ENCODE measurements at places on chromosomes 16 and 17.

DNA sequence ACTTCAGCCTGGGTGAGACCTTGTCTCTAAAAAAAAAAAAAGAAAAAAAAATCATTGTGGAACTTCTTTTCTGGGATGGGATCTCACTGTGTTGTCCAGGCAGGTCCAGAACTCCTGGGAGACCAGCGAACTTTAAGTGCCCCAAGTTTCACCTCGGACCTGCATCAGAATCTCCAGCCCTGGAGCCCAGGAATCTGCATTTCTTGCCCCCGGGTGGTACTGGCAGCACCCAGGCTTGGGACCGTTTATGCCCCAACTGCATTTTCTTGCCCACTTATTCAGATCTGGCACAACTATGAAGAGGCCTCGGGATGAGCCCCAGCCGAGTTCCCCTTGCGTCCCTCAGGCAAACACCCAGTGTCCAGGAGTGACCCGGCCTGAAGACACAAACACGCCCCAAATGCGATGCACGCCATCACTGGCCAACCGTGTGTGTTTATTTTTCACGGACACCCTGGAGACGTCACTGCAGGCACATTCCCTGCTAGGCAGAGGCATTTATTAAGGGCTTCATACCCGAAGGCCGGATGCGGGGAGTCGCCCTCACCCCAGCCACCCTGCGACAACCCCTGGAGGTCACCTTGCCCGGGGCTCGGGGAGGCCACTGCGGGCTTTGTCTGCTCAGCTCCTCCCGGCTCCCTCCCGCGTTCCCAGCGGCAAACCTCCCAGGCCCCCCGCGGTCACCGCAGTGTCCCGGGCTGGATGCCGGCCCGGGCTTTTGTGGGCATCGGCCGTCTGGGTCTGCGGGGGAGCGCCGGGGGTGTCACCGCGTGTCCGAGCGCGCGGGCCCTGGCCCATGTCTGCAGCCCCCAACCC is 684 bp upstream of the SPIRE2 start:
- DNase-seq: no peak

DNA sequence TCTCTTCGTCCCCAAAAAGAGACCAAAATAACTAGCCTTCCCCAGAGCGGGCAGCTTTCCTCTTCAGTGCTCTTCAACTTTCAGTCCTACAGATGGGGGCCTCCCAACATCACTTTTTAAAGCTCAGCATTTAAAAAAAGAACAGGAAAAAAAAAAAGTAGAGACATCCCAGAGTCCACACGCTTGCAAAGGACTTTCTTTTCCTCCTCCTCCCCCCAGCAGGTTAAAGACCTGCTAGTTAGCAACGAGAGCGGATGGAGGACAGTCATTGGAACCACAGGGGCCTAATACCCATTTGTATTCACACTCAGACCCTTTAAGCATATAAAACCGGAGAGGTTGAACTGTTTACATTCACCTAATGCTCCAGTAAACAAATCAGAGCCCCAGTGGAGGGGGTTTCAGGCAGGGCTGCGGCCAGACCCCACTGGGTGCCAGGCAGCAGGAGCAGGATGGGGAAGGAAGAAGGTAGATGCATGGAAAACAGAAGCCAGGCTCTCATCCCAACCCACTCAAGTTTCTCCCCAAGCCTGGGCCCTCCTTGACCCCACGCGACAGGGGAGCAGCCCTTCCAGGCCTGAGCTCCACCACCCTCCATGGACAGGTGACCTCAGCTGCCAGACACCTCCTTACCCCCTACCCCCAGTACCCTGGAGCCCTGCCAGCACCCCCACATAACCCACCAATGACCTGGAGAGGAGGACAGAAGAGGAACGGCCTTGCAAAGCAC is 15.2 kb downstream of the ZFHX3 start:
- DNase-seq: no peak

DNA sequence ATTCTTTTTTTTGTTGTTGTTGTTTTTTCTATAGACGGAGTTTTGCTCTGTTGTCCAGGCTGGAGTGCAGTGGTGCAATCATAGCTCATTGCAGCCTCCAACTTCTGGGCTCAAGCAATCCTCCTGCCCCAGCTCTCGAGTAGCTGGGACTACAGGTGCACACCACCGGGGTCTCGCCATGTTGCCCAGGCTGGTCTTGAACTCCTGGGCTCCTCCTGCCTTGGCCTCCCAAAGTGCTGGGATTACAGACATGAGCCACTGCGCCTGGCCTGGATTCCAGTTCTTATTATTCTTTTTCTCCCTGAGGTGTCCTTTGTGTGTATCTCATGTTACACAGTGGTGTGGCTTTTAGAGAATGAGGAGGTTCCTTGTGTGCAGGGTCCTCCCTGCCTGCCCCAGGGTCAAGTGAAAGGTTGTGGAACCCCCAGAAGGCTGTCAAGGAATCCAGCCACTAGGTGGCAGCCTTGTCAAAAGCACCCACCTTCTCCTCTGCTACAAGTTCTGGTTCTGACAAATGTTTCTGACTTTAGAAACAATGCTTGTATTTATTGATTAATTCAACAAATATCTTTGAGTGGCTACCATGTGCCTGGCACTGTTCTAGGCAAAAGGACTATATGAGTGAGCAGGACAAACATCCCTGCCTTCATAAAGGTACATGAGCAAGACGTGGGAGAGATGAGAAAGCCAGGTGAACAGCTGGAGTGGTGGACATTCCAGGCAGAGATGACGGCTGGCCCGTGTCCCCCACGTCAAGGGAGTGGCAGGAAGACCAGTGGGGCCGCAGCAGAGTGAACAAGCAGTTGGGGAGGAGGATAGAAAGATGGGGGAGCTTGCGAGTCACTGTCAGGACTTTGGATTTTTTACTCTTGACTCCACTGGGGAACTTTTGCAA is 112.4 kb downstream of the SPECC1 start:
- DNase-seq: peak; percentile 75

- no peak for DNase-seq
Observed at GRCh38 chr16:20647736-20648135, 49.7 kb downstream of the ACSM1 start.

DNA sequence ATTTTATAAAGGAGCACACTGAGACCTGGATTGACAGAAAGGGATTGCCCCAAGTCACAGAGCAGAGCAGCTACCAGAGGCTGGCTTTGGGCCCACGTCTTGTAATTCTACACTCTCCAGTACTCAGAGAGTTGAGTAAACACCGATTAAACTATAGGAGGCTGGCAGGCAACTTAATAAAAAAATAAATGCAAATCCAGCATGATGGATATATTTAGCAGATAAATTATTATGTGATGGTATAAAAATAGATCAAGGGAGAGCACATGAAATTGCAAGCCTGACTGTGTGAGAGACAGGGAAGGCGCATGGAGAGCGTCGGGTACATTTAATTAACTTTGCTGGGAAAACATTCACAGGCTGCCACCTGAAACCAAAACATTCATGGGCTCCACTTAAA is 87.7 kb upstream of the CCL2 start:
- peak; percentile 86 for DNase-seq

GRCh38 chr17:42118126-42118510 is 3.0 kb downstream of the KAT2A start:
- no peak for DNase-seq

- DNase-seq: no peak
Observed at GRCh38 chr17:18856570-18856915, 1.4 kb upstream of the PRPSAP2 start.

- no peak for DNase-seq
Observed at GRCh38 chr16:75401691-75402090, 31.6 kb downstream of the CFDP1 start.

DNA sequence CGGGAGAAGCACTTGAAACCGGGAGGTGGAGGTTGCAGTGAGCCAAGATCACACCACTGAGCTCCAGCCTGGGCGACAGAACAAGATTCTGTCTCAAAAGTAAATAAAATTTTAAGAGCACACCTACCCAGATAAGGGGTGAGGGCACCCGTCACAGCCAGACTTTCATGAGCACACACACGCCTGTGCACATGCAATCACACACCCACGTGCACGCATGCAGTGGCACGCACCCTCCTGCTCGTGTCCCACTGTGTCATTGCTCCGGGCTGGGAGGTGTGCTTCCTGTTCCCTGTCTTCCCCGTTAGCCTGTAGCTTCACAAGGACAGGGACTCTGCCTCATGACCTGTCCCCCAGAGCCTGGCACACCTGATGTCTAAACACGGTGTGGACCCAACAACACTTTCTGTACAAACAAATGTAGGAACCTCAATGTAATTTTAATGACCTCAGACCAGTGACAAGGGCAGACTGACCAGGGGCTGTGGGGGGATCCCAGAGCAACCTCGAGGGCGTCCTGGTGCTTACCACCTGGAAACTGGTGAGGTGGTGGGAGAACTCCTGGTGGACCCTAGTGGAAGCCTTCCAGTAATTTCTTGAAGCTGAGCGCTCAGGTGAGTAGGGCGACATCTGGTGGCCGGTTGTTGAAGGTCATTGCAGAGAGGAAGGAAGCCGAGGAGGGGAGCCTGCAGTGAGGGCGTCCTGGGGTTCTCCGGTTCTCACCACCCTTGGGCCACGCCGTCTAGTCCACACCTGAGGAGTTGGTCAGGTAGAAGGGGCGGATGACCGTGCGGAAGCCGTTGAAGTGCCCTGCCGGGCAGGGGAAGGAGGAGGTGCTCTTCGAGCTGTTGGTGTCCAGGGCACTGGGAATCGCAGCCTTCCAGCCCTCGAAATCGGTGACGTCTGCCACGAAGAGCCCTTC is 8.6 kb downstream of the LGALS3BP start:
- peak; percentile 53 for DNase-seq

- DNase-seq: no peak
Observed at GRCh38 chr17:78748730-78749317, 33.2 kb downstream of the CYTH1 start.

DNA sequence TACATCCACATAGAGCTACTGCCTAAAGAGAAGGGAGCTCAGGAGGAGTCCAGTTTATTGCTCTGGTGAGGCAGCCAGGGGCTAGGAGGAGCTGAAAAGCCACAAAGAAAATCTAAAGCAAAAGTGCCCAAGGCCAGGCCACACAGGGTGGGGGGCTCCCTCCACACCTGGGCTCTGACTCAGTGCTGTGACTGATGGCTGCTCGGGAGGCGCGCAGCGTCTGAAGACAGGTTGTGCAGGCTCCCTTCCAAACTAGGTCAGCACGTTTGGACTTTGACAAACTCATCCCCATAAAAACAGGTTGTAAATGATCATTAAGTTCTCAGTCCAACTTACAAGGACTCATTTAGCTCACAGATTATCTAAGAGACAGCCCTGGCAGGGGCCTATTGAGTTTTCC is 22.2 kb upstream of the LCMT1 start:
- DNase-seq: no peak

DNA sequence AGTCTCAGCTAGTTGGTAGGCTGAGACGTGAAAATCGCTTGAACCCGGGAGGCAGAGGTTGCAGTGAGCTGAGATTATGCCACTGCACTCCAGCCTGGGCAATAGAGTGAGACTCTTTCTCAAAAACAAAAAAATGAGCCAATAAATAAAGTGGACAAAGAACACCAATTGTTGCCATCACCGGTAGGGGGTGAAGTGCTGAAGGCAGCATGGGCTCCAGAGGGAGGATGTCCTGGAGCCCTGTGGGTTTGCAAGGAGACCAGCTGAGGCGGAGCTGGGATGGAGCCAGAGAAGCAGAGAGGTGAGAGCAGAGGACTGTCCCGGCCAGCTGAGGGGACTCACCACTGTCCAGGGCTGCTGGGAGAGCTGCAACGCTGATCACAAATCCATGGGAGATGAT is 13.8 kb downstream of the CHST6 start:
- no peak for DNase-seq

GRCh38 chr16:58013201-58013956 is 12.2 kb downstream of the USB1 start:
- no peak for DNase-seq

- DNase-seq: no peak
Observed at GRCh38 chr16:1865902-1866690, 5.9 kb downstream of the MEIOB start.

DNA sequence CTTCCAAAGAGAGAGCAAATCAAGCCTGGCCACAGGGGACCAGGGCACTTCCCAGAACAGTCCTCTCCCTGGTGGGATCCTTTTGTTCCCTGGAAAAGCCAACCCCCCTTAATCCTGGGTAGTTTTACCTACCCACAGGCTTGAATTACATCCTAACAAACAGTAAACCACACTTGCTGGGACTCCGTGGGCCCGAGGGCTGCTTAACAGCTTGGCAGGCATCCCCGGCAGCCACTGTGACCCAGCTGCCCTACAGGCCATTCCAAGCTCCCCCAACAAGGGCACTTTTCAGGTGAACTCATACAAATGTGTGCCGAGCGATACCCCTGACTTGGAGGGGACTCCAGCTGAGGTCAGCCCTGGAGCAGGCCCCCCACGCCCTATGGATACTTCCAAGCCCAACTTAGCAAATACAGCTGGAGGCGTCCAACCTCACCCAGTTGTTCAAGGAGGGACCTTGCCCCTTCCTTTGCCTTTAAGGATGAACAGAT is 26.4 kb downstream of the ADCY9 start:
- no peak for DNase-seq

DNA sequence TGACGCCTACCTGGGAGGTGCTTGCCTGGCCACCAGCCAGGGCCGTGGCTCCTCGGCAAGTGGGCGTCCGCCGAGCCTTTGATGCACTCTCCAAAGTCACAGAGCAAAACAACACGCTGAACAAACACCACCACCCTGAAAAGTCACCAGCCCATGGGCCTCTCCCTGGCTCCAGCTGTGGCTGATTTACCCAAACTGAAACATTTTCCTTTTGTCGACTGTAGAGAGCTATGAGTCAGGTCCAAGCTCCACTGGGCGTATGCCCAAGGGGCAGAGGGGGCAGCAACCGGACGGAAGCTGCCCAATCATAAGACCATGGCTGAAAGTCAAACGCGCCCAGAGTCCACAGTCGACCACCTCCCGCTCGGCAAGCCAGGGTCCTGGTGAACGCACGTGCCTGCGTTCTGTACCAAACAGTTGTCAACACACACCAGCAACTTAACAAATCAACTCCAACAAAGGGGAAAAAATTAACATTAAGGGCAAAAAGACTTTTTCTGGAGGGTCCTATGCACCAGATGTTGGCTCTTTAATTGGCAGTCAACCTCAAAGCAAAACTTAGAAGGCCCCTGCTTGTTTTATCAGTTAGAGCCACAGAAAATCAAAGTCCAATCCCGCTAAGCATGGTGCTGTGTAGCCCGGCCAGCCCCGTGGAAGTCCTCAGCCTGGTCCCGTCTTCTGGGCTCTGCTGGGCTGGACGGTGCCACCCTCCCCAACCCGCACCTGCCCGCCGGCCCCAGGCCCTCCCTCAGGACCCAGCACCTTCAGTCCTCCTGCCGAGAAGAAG is 47.3 kb downstream of the TBC1D16 start:
- peak; percentile 72 for DNase-seq

DNA sequence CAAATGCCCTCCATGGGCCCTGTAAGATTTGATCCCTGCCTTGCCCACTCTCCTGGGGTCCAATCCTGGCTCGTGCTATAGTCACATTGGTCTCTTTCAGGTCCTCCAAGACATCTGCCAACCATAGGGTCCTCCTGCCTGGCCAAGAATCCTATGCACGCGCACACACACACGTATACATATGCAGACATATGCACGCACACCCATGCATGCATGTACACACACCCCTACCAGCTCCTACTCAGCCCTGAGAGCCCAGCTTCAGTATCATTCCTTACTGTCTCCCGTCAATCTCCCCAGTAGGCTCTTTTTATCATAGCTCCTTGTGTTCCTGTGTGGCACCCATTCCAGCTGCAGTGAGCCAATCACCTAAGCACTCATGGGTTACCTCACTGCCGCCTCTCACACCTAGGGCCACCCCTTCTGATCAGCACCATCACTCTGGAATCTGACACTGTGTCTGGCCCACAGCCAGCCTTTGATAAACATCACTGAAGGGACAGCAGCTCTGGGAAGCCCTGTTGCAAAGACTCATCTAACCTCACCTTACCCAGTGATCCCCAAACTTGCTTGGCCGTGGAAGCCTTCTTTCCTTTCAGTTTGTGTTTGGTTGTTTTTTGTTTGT is 7.9 kb upstream of the DNAH17 start:
- no peak for DNase-seq

GRCh38 chr17:1083451-1084187 is 86.7 kb downstream of the TIMM22 start:
- no peak for DNase-seq

Measured in NCI-H1105 treated with DMSO at 0.1 percent for 48 hours (cell line).